GM12865 (cell line): ENCODE measurements at places on chromosomes 6 and 20.

GRCh38 chr6:131950767-131951575 is at the start of gene CCN2:
CCN2 (minus strand) TSS chr6:131951372; CDS start chr6:131951172, 200 bp downstream.
- no peak for DNase-seq

GRCh38 chr6:40504274-40504673 is 82.9 kb downstream of the LRFN2 start:
- no peak for DNase-seq

- DNase-seq = peak; percentile 40
Measured at GRCh38 chr6:133817460-133818047, 71.4 kb upstream of the TCF21 start.

DNA sequence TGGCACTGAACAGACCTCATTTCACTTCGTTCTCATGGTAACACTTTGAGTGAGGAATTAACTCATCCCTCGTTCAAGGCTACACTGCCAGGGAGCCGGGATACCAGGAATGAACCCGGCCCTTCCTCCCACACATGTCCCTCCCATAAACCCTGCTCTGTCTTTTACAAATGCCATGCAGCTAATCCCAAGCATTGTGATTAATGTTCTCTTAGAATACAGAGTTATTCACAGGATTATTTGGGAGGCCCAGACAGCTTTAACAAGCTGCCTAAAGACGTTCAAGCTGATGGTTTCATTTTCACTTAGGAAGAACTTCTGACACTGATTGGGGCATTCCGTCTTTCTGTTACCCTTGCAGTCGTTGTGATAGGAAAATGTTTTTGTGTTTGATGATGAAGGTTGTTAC is 42.5 kb upstream of the CD83 start:
- peak; percentile 82 for DNase-seq

- DNase-seq = no peak
Measured at GRCh38 chr20:54200487-54201267, 7.2 kb upstream of the PFDN4 start.

- no peak for DNase-seq
Measured at GRCh38 chr20:20205862-20206236, 153.5 kb downstream of the CFAP61 start.

GRCh38 chr6:136371959-136372358 is 82.3 kb upstream of the BCLAF1 start:
- no peak for DNase-seq

- peak; percentile 79 for DNase-seq
Measured at GRCh38 chr20:62159839-62160238, 16.3 kb downstream of the SS18L1 start.

- DNase-seq = no peak
Measured at GRCh38 chr20:53883098-53883911, 187.1 kb downstream of the BCAS1 start.

GRCh38 chr20:59120491-59120890 is 43.1 kb upstream of the ZNF831 start:
- peak; percentile 44 for DNase-seq

GRCh38 chr20:21840991-21841390 is 135.5 kb downstream of the PAX1 start:
- DNase-seq = no peak

DNA sequence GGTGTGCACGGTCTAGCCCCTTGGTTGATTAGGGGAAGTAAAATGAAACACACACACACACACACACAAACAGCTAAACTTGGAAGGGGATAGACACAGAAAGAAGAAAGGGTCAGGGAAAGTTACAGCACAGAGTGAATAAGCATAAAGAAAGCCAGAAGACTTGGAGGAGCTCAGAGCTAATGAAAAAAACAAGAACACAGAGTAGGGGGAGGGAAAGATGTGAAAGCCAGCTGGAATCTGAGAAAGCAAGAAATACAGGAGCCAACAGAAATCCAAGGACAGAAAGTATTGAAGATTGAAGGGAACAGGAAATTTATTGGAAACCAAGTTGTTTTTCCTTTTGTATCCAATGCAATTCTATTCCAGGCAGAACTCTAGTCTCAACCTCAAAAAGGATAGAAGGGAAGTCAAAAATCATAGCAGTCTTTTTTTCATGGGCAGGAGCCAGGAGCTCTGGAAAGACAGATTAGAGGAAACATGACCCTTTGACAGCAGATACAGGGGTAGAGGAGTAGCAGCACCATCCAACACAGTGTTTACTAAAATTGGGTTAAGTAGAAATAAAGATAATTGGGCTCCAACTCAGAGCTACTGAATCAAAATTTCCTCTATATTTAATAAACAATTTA is 10.1 kb downstream of the HMGCLL1 start:
- DNase-seq = no peak

DNA sequence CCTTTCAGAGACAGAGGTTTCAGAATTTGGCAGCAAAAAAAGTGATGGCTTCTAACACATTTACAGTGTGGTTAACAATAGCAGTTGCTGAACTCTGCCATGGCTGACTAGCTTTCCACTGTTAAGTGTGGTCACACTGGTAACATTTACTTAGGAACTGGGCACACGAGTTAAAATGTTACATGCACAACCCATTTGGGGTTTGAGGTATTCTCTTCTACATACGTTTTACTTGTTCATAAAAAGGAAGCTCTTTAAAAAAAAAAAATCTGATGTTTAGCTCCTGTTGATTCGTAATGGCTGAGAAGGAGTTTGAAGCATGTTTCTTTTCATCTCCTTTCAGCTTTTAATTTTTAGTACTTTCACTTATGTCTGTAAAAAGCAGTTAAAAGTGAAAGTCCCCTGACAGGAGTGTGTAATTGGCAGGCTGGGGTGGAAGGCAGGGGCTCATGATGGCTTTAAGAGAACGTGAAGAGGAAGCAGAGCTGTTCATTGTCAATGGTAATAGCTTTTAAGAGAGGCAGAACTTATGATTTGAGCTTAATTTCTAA is 245.9 kb downstream of the FARS2 start:
- peak; percentile 79 for DNase-seq

- peak; percentile 45 for DNase-seq
Measured at GRCh38 chr20:10671919-10672623, 1.7 kb downstream of the JAG1 start.

GRCh38 chr6:126625019-126625418 is 285.1 kb downstream of the CENPW start:
- DNase-seq = no peak

DNA sequence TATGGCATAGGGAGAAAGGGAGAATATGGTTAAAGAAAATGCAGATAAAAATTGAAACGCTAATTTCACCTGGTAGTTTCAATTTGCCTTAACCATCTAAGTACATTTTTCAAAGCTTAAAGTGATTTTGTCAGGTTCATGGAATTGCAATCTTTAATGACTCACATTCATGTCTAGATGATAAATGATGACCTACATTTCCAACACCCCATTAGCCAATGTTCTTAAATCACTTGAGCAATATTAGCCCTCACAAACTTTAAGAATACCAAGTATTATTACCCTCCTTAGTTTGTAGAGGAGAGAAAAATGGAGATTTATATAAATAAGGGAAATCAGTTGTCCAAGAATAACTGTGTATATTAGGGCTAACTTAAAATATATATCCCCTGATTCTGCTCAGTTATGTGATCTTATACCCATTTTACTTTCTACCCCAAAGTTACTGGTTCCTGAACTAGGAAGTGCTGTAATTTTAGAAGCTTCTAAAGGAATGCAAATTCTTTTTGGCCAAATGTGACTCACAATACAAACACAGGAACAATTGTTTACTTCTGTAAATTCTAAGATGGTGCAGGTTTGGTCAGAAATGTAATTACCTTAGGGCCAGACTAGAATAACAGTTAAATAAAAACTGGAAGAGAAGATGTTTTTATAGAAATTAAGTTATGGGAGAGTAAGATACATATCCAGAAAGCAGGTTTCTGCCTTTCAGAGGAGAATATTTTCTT is 34.5 kb downstream of the TPBG start:
- DNase-seq = no peak

DNA sequence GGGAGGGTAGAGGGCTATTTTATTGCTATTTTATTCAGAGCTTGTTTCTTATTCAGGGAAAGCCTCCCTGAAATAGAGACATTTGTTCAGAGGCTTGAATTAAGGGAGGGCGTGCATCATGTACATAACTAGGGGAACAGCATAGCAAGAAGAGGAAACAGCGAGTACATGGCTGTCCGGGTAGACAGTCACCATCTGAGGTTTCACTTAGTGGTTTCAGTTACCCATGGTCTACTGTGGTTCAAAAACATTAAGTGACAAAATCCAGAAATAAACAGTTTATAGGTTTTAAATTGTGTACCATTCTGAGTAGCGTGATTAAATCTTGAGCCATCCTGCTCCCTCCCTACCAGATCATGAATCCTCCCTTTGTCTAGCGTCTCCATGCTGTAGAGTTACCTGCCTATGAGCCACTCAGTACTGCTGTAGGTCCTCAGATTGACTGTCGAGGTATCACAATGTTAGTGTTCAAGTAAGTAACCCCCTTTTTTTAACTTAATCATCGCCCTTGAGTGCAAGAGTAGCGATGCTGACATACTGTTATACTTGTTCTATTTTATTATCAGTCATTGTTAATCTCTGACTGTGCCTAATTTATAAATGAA is 791.5 kb downstream of the TFAP2A start:
- peak; percentile 30 for DNase-seq

GRCh38 chr6:7159790-7160525 is 52.2 kb downstream of the RREB1 start:
- DNase-seq = no peak

DNA sequence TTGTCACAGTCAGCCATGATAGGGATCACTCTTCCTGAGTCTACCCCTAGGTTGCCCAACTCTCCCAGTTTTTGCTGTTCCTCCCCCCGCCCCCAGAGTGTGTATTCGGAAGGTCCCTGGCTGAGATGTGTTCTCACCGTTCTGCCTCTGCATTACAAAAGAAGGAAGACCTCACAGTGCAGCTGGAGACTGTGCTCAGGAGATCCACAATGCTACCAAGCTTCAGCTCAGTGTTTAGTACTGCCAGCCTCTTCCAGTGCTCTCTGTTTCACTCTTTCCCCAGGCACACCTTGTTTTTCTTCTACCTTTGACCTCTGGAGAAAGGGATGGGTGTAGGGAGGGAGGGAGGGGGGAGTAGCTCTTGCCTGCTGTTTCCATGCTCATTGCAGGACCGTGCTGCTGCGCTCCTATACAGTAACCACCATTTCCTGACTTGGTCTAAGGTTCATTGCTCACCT is 13.4 kb upstream of the MOCS1 start:
- no peak for DNase-seq

GRCh38 chr6:135047336-135047735 is 7.3 kb downstream of the HBS1L start:
- DNase-seq = no peak

DNA sequence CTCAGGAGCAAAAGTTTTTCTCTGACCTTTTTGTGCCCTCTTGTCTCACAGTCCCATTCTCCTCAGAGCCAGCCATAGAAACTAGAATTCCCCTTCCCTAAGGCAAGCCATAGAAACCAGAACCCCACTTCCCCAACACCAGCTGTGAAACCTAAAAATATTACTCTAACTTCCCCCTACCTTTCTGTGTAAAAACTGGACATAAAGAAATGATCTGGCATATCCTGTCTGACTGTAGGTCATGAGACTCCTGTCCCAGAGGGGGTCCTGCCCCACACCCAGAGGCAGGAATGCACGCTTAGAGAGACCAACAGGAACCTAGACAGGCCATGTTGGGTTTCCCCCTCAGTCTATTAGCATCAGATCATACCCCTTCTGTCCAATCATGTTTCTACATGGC is 140.6 kb upstream of the SLC22A16 start:
- peak; percentile 85 for DNase-seq

DNA sequence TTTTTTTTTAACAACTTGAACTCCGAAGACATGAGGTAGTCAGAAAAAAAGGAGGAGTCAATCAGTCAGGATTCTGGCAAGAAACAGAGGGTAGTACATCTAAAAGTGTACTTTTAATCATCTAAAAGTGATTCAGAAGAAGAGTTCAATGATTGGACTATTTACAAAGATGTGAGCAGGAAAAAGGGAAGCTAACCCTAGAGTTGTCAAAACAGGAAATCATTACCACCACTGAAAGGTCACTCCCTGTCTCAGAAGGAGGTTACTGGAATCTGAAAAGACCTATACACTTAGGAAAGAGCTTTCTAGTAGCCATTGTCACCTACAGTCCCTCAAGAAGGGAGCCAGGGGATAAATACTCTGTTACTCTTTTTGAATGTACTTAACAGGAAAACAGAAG is 16.7 kb upstream of the LMBRD1 start:
- peak; percentile 42 for DNase-seq

- no peak for DNase-seq
Measured at GRCh38 chr6:12801141-12801540, 84.6 kb downstream of the PHACTR1 start.

- DNase-seq = no peak
Measured at GRCh38 chr6:132683543-132683942, 24.6 kb upstream of the TAAR1 start.

DNA sequence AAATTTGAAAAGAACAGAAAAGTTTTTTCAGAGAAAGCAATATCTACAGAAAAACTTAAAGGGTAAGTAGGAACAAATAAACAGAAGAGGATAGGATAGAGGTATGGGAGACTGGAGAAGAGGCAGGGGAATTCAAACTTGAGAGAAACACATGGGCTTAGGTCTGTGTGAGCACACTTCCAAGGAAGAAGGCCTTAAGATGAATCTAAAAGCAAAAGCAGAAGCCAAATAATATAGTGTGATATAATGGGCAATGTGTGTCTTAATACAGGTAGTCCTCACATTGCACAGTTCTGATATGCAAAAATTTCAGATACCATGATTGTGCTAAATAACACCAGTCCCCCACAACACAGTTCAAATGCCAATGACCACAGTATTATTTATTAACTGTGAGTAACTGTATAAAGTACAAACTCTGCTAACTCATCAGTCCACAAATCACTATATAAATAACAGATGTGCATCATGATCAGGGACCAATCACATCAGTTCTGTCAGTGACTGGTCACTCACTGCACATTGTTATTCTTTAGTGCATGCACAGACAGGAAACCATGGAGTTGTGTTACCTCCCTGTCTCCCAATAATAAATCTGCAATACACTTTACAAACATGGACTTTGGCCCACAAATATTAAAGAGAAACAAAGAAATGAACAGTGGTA is 18.6 kb downstream of the SNX14 start:
- DNase-seq = no peak

GRCh38 chr6:10481101-10481500 is 40.0 kb upstream of the GCNT2 start:
- no peak for DNase-seq

- DNase-seq = no peak
Measured at GRCh38 chr6:30227242-30227722, 14.1 kb upstream of the TRIM26 start.

DNA sequence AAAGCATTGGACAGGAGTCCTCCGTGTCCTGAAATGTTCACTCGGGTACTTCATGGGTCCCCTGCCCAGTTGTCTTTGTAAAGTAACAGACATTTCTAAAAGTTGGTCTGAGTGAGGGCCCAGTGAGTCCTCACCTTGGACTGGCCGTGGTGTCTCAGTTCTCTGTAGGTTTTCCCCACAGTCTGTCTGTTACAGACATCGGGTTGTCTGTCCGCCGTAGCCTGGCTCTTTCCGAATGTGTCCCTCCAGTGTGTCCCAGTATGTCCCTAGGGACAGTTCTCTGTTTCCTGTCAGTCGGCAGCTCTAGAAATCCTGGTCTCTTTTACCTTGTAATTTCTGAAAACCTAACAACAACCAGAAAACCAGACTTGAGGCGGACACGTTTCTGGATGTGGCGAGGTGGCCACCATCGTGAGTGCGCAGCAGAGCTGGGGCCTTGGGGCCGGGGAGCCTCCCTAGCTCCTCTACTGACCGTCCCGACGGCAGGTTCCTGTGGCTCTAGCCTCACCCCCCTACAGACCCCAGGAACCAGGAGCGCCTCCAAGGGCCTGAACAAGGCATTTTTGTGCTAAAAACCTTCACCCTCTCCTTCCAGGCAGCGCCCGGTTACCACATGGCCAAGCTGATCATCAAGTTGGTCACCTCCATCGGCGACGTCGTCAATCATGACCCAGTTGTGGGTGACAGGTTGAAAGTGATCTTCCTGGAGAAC is 42.2 kb downstream of the PYGB start:
- DNase-seq = no peak
